Central memory CD4-positive, alpha-beta T cell (primary cell): ENCODE measurements at places on chromosomes 6 and 20.

DNA sequence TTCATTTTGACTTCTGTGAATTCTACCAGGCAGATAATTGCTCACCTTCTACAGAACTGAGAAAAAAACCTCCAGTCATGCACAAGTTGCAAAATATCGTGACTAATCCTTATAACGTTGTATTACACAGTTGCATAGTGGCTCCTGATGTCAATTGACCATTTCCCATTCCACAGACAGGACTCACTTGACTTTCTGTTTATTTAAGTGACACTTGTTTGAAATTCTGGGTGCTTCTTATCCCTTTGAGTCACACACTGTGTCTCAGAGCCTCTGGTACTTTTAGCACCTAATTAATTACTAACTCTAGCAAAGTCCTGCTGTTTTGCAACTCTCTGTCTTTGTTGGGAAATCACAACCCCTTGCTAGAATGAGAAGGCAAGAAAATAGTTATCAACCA lies 16.2 kb upstream of the RSPO3 start:
- no peak for DNase-seq

DNA sequence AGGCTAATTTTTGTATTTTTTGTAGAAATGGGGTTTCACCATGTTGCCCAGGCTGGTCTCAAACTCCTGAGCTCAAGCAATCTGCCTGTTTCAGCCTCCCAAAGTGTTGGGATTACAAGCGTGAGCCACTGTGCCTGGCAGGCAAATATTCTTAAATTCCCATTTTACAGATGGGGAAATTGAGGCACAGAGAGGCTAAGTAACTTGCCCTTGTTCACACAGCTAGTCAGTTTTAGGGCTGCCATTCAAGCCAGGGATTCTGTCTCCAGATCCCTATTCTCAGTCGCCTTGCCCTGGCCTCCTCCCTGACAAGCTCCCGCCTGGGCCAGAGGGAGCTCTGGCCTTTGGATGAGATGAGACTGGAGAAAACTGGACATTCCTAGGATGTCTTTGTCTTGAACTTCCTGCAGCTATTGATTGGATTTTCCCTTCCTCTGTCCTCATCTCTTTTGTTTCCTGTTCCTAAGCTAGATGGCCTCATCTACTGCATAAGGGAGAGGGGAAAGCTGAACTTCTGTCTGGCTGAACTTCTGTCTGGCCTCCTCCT lies 90.5 kb downstream of the NDUFAF5 start:
- no peak for DNase-seq

DNA sequence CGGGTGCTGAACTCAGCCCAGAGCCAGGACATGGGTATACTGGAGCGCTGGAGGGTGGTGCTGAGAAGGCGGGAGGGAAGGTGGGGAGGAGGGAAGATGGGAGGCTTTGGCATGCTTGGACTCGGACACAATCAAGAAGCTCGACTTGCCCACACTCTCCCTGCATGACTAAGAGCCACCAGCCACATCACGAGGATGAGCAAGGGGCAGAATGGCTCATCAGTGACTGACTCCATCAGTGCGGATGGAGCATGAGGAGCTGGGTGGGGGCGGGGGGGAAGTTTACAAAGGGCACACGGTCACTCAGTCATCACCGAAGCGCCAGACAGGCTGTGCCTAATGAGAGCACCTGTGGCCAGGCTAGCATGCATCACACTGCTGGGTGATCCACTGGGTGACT lies 222.8 kb downstream of the KIF16B start:
- DNase-seq = no peak

- no peak for DNase-seq
Measured at GRCh38 chr6:127463056-127463455, 3.9 kb upstream of the KIAA0408 start.

DNA sequence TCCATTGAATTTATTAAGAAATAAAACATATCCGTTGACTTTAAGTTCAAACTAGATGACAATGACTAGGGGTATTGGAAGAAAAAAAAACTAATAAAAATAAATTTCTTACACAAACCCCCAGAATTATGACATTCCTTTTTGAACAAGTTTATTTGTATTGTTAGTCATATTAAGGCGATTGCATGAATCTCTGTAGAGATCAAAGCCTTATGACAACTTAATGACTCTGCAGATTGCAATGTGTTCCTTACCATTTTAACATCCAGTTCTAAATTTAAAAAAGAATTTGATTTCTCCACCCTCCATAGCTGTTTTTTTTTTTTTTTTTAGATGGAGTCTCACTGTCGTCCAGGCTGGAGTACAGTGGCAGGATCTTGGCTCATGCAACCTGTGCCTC lies 189.8 kb upstream of the CEP162 start:
- no peak for DNase-seq

- DNase-seq = no peak
Measured at GRCh38 chr6:24378473-24379097, 20.7 kb upstream of the DCDC2 start.

- DNase-seq = no peak
Measured at GRCh38 chr6:143267760-143268159, 182.7 kb downstream of the ADAT2 start.

DNA sequence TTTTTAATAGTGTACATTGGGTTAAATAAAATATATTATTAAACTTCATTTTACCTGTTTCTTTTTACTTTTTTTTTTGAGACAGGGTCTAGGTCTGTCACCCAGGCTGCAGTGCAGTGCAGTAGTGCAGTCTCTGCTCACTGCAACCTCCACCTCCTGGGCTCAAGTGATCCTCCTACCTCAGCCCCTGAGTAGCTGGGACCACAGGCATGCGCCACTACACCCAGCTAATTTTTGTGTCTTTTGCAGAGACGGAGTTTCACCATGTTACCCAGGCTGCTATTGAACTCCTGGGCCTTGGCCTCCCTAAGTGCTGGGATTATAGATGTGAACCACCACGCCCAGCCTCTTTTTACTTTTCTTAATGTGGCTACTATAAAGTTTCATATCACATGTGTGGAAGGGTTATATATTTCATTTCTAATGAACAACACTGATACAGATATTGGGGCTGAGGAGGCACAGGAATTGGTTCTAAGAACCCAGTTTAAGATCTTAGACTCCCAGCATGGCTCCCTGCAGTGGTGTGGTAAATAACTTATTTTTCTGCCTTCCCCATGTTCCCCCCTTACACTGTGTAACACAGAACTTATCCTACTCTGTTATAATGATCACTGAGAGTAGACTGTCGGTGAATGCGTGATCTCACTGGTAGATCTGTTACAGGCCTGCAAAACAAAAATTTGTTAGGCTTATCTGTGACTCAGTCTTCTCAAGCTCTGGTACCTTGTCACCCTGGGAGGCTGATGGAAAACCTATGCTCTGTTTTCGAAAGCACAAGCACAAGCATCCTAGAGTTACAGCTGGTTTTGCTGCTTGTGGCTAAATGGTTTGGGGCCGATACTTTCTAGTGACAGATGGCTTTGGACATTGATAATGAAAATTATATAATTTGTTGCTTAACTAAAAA lies 5.8 kb upstream of the ATXN1 start:
- DNase-seq = no peak

DNA sequence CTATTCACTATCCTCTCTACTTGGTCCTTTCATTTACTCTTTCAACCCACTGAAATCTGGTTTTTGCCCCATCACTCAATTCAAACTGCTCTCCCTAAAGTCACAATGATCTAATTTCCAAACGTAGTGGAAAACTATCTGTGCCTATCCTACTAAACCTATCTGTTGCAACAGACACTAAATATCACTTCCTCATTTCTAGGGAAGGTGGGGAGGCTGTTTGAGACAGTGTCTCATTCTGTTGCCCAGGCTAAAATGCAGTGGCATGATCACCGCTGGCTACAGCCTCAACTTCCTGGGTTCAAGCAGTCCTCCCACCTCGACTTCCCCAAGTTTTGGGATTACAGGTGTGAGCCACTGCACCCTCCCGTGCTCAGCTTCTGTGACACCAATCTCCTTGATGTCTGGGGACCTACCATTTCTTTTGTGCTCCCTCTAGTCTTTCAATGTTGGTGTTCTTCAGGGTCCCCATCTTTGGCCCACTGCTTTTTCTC lies 8.8 kb downstream of the RANBP9 start:
- DNase-seq = no peak

- no peak for DNase-seq
Measured at GRCh38 chr6:89599727-89600126, 38.8 kb downstream of the LYRM2 start.
